ENCODE measurements at places on chromosomes 11 and 22.

DNA sequence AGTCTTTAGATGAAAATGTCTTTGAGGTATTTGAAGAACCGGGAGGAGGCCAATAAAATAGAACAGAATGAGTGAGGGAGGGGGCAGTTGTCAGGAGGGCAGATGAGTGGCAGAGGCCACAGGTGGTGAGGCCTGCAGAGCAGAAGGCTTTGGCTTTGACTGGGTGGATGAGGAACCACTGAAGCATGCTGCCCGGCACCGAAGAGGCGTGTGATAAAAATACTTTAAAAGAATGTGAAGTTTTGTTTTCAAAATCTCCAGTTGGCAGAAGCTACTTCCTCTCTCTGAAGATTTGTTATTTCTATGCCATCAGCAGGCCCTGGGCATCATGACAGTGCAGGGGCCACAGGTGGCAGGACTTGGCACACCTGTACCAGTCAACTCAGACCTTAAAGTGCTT lies 6.3 kb downstream of the MS4A12 start:
- no peak for DNase-seq

DNA sequence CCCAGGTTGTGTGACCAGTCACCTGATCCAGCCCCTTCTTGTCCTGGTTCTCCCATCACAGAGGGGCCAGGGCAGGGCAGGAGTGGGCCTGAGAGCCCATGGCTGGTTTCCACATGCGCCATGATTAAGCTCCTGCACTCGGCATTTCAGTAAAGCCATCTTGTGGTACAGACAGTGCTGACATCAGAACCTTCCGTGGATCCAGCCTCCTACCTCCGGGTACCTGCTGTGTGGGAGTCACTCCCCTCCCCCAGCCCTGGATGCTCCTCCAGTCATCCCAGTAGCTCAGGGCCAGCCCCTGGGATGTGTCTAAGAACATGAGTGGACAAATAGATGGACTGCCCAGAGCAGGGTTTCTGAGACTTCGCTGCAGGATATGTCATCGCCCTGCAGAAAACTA lies 22.1 kb upstream of the MGAT3 start:
- no peak for DNase-seq

DNA sequence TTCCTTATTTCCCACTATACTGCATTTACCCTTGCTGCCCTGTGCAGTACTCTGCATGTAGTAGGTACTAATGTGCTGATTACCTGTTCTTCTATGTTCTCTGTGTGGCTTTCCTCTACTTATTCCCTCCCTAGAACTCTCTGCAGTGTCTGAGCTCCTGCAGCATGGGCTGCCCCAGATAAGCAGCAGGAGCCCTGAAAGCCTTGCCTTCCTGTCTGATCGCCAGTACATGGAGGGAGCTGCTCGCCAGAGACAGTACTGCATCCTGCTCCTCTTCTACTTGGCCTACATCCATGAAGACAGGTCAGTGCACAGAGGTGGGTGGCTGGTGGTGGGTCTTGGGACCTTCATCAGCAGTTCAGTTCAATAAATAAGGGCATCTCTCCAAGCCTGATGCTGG lies 42.2 kb upstream of the CCDC134 start:
- DNase-seq: no peak

DNA sequence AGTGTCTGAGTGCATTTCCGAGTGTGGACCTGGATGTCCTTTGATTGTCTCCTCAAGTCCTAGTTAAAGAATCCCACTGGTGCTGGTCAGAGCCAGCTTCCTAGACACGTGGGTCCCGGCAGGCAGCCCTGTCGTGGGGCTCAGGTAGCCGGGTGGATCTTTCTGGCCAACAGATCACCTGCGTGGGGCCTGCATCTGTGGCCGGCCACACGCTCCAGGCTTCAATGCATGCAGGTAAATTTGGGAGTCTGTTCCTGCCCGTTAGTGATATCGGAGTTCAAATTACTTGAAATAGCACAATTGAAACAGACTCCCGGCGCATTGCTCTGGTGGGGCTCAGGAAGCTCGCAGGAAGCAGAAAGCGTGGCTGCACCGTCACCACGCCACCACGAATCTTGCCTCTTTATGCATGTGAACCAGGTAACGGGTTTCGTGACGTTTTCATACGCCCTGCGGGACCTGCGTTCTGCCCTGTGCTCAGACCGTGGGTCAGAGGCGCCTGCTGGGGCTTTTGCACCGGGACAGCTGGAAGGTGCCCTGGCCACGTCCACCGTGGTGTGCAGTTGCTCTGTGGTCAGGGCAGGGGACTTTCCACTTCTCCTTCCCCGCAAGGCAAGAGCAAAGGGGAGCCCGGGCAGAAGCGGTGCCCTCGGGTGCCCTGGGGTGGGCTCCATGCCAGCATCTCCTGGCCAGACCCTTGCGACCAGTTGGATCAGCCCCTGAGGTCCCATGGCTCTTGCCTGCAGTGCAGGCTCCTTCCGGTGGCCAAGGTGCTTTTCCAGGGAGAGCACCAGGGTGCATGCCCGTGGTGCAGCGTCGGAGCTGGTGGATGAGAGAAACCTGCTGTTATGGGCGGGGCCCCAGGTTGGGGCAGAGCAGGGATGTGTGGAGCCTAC lies 803.5 kb downstream of the BRD1 start:
- no peak for DNase-seq

DNA sequence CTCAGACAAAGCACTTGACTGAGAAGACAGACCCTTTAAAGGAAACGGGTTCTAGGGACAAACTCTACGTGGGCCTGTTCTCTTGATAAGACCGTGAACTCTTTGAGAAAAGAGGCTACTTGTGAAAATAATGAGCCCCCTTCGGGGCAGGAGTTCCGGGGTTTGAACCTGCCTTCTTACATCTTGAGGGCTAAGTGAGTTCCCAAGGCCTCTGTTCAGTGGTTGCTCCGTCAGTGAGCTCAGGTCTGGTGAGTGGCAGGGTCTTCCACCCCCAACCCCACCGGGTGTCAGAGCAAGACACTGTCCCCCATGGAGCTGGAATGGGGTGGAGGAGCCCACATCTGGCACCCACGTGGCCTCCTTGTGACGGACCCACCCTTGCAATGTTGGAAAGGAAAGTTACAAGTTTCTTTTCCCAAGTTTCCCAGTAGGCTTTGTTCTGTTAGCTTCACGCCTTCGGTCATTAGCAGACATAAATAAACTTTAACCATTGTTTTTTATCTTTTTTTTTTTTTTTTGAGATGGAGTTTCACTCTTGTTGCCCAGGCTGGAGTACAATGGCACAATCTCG lies 6.3 kb upstream of the SAMM50 start:
- DNase-seq: no peak

GRCh38 chr22:20438678-20439492 lies 1.3 kb upstream of the SCARF2 start:
- no peak for DNase-seq

DNA sequence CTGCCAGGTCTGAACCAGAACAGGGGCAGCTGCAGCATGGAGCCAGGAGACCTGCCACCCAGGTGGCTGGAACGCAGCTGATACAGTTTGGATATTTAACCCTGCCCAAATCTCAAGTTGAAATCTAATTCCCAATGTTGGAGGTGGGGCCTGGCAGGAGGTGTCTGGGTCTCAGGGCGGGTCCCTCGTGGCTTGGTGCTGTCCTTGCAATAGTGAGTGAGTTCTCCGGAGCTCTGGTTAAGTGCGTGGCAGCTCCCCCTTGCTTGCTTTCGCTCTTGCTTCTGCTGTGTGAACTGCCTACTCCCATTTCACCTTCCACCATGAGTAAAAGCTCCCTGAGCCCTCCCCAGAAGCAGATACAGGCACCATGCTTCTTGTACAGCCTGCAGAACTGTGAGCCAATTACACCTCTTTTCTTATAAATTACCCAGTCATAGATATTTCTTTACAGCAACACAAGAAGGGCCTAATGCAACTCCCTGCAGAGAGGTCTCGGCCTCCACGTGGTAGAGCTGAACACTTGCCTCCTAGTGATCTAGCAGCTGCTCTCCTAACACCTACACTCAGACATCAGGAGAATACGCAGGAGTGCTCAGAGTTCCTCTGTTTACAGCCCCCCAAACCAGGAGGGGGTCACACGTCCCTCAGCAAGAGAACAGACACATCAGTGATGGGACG lies 203.7 kb downstream of the CTTN start:
- DNase-seq: no peak

DNA sequence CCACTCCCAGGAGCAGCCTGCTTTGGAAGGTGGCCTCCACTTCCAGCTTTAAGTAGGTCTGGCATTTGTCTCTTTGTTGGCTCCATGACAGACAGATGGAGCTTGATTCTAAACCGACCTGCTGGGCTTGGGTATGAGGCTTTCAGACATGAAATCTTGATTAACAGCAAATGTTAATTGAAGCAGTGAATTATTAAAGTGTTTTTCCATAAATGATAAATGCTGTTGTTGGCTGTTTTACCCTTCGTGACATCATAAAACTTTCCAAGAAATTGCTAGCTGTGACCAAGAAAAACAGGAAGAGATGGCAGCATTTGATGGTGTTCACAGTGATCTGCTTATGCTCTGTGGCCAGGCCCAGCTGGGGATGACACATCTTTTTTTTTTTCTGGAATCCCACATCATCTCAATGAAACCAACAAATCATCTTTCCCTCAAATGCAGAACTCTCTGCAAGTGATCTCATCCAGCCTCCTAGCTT lies 66.1 kb downstream of the RBMXL2 start:
- DNase-seq: no peak

- no peak for DNase-seq
Measured at GRCh38 chr11:4060182-4060923, 34.2 kb upstream of the RRM1 start.

DNA sequence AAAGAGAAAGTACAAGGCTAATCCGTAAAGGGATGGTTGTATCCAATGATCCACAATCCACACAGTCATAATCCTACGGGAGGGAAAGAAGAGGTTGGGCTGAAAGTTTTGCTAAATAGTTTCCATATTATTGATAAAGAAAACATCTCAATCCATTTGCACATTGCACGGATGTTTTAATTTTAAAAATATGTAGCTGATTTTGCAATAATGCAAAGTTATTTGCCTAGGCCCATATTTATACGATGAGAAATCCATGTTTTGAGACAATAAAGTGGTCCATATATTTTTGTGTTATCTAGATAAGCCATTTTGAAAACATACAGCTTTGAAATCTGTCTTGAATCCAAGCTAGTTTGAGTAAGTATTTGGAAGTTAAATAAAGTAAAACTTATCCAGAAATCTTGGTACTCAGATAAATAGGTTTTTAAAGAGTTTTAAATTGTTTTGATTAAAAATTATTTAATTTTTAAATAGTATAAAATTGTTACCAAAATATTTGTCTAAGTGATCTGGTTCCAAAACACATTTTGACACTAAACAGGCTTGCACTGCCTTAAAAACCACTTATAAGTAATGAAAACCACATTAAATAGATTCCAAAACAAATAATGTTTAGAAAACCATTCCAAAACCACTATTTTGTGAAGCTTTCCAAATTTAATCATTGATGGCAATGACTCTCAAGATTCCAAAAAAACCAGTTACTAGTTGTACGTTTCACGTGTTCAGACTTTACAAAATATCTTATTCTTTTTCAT lies 38.2 kb upstream of the PAMR1 start:
- DNase-seq: no peak

DNA sequence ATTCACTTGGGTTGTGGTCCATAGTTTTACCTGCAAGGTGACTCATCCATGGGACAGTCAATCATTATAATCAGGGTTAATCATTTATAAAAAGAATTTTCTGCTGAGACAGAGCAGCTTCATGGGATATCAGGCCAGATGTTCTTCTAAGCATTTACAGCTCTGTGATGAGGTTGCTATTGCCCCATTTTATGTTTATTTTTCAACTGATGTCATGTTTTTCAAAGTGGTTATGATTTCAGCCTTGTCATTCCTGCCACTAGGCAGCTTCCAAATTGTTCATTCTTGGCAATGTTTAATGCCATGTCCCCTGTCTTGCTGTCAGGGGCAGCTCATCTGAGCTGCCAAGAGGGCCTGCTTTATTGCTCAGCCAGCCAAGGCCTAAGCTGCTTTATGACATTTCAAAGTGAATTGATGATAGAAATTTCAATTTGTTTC lies 35.9 kb upstream of the ZBED5 start:
- DNase-seq: no peak

- no peak for DNase-seq
Measured at GRCh38 chr11:134170919-134171281, 52.9 kb downstream of the NCAPD3 start.

GRCh38 chr11:16727806-16728205 lies 10.6 kb upstream of the C11orf58 start:
- DNase-seq: no peak

DNA sequence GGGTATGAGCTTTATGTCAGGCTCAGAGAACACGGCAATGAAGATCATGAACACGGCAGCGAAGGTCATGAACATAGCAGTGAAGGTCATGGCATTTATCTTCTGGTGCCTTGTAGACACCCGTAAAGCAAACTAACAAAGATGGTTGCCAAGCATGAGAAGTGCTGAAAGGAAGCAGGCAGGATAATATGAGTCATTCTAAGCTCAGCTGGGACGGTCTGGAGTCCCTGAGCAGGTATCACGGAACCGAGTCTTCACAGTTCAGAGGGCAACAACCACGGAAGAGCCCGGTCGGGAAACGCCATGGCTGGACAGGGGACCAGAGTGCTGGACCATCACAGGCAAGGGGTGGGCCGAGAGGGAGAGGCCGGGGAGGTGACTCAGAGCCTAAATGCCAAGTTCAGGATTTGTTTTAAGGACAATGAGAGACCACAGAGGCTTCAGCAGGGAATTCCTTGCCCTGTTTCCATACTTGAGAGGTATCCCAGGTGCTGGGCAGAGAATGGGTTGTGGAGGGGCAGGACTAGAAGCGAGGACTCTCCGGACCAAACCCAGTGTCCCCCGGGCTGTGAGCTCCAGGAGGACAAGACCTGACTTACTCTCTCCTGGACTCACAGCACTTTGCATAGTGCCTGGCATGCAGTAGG lies 13.1 kb upstream of the MS4A10 start:
- no peak for DNase-seq

DNA sequence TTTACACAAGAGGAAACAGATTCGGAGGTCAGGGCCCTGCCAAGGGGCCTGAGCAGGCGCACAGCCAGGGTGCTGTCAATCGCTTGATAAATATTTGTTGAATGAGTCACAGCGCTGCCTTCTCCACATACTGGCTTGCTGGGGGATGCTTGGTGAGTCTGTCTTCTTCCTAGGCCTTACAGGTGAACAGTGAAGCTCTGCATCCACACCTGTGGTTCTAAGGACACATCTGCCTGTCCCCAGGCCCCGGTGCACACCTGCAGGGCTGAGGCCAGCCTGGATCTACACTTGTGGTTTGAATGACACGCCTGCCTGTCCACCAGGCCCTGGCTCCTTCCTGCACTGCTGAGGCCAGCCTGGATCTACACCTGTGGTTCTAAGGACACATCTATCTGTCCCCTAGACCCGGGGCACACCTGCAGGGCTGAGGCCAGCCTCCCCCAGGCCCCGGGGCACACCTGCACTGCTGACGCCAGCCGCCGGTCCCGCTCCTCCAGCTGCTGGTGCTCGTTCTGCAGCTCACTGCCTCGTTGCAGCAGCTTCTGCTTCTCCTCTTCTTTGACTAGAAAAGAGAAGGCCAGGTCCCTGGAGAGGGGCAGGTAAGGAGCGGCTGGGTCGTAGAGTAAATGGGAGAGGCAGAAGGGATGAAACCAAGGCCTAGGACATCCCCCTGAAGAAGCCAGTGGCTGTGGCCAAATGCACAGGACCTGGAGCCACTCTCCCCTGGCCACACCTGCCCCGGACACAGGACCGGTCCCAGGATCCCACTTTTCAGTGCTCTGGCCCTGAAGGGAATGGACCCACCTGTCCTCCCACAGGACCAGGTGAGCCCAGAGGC lies 124.6 kb downstream of the PHF21B start:
- DNase-seq: no peak

- DNase-seq: no peak
Measured at GRCh38 chr22:41576877-41577276, 12.8 kb downstream of the PMM1 start.

All from stimulated activated CD4-positive, alpha-beta T cell treated with anti-CD3 and anti-CD28 coated beads, Interleukin-1b, Interleukin-23, amount 100 ng/mL, for 24 hours (primary cell).